ENCODE measurements at places on chromosomes 13 and 19. TPM values are rescaled to one million over a fixed set of nuclear protein-coding genes. Genes with fewer than 3 reads are reported as not detected.
A peak's percentile ranks its signal among the peaks of the same experiment; 100 is the strongest.

MEIOSIN gene
- total RNA-seq, result not detected

SBK3 gene
- 0.43 TPM for total RNA-seq

RASGRP4 gene
- not detected for total RNA-seq

ZNF564 gene
- total RNA-seq, result 6.4 TPM

- DNase-seq, result no peak
Observed at GRCh38 chr13:111789420-111789819, 277.5 kb upstream of the SOX1 start.

- peak; percentile 80 for DNase-seq
Observed at GRCh38 chr13:112032186-112032993, 34.6 kb upstream of the SOX1 start.

DNA sequence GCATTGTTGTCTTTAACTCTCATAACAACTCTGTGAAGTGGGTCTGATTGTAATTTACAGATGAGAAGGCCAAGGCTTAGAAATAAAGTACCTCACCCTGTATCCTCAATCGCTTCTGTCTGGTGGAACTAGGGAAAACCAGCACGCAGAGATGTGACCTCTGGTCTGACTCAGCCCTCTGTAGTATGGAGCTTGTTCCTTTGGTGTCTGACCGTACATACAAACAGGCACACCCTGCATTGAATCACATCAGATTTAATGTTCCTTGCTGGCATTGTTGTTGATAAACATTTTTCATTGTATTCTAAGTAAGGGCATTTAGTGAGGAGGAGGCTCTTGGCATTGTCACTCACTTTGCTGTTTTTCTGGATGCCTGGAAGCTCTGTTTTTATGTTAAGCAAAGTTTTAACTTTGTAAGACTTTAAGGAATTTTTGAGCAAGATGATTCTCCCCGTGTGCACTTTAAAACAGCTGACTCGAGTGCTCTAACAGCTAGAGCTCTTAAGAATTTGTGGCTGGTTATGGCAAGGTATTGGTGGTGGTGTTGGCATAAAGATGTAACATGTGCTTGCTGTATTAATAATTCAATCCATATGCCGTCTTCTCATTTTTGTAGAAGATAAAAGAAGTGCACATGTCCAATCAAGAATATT lies 89.0 kb upstream of the SPATA13 start:
- peak; percentile 58 for DNase-seq

GRCh38 chr19:1999856-2000515 lies 15.5 kb downstream of the BTBD2 start:
- no peak for DNase-seq

- DNase-seq, result no peak
Observed at GRCh38 chr13:50078895-50079654, 63.8 kb downstream of the KCNRG start.

DNA sequence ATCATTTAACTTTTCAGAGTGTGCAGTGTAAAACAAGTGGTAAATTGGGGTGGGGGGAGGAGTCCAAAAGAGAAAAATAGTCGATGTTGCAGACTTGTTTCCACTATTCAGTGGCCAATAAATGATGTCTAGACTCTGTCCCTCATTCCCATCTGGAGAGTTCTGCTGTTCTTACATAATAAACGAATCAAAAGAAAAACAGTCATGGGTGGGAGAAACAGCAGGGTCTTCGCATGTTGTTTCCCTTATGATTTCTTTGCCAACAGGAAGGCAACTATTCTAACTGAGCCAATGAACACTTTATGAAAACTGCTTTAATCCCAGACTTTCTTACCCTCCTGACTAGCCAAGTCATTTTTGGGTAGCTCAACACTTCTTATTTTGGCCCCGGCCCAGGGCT lies 615.5 kb downstream of the FGF9 start:
- DNase-seq, result no peak

- DNase-seq, result no peak
Observed at GRCh38 chr19:49094505-49095482, 9.5 kb downstream of the SNRNP70 start.

GRCh38 chr13:107461751-107462150 lies 753.6 kb downstream of the LIG4 start:
- DNase-seq, result peak; percentile 32

- DNase-seq, result no peak
Observed at GRCh38 chr13:78712831-78713230, 53.9 kb upstream of the OBI1 start.

DNA sequence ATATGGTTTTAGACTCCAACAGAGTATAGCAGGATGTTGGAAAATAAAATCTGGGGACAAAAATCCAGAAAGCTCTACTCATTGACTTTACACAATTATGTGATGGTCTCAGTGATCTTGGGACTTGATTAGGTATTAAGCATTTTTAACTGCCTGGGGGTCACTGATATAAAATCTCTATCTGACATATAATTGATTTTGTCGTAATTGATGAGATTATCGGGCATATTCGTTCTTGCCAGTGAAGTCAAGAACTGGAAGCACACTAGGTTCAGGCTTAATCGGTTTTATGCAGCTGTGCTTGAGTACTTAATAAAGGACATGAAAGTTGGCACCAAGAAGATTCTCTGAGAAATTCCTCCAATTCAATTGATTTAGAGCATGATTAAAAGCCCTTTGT lies 390.7 kb downstream of the DCT start:
- no peak for DNase-seq

DNA sequence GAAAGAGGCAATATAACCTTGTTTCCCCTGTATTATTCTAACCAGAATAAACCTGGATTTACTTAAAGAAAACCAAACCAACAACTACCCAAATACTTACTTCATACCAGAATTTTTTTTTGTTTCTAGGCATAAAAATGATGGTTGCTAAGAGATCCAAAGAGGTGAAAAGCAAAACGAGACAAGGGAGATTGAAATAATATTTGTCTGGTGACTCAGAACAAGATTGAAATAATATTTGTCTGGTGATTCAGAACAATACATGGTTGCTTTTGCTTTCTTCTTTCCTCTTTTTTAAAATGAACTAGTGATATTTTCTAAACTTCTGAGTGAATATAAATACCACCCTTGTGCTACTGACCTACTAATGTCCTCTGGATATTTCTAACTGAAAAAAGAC lies 592.9 kb downstream of the KCTD12 start:
- DNase-seq, result no peak

- no peak for DNase-seq
Observed at GRCh38 chr19:2488942-2489731, 13.2 kb downstream of the GADD45B start.

- DNase-seq, result no peak
Observed at GRCh38 chr13:40667622-40667978, 1.2 kb upstream of the FOXO1 start.

GRCh38 chr19:30001301-30001700 lies 59.3 kb downstream of the URI1 start:
- DNase-seq, result no peak

GRCh38 chr19:7177926-7178325 lies 108.4 kb downstream of the ZNF557 start:
- peak; percentile 17 for DNase-seq

GRCh38 chr19:13153569-13154240 lies 3.5 kb downstream of the IER2 start:
- peak; percentile 76 for DNase-seq

- no peak for DNase-seq
Observed at GRCh38 chr19:41114132-41114531, at the start of gene CYP2F1. CYP2F1 (plus strand) TSS chr19:41114432; CDS start chr19:41116189, 1,757 bp downstream.

DNA sequence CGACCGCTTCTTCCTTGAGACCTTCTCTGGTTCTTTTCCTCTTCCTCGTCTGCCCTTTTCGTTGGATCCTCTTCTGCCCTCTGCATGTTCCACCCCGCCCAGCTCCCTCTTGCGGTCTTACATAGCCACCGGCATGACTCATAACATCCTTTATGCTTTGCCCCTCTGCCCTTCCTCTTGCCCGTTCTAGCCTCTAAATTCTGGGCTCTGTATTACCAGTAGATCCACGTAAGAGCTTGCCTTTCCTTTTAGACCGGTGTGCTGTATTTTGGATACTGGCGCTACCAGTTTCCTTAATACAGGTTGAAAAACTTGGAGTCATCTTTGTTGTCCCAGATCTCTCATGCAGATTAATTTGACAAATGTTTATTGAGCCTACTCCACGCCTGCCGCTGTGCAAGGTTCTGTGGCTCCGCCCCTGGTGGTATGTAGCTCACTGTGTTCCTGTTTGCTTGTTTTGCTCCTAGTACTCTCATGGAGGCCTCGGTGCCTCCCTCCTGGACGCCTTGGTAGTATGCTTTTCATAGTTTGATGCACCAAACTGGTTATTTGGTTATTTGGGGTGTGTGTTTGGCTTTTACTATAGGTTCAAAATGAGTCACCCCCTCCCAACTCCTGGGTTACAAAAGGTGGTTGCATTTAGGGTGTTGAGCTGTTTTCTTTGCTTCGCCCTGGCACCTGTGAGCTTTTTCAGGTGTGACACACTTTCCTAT lies 1.7 kb downstream of the GTF3A start:
- DNase-seq, result peak; percentile 89
